ENCODE measurements at places on chromosomes 12 and 14.
A peak's percentile ranks its signal among the peaks of the same experiment; 100 is the strongest.

DNA sequence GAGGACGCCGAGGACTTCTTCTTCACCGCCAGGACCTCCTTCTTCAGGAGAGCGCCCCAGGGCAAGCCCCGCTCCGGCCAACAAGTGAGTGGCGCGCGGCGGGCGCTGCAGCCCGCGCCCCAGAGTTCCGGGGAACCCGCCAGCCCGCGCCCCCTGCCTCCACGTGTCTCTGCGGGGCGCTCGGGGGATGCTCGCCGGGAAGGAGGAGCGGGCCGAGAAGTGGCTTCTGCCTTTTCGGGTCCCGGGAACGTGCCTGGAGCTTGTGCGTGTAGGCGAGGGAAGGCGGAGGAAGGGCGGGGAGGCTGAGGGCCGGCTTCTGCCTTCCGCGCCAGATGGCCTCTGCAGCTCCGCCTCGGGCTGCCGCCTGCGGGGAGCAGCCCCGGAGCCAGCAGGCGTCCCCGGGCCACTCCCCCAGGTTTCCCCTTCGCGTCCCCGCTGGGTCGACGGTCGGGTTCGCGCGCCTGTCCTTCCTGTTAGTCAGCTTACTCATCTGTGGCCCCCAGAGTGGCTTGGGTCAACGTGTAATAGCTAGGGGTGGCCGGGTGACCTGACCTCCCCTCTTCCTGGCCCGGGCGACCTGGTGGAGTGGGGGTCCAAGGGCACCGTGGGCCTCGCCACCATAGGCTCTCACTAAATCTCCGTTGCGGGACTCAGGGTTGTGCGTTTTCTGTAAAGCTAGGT lies 505 bp downstream of the RASSF3 start:
- DNase-seq: peak; percentile 12

GRCh38 chr12:27064397-27065342 lies 17.7 kb downstream of the C12orf71 start:
- no peak for DNase-seq

DNA sequence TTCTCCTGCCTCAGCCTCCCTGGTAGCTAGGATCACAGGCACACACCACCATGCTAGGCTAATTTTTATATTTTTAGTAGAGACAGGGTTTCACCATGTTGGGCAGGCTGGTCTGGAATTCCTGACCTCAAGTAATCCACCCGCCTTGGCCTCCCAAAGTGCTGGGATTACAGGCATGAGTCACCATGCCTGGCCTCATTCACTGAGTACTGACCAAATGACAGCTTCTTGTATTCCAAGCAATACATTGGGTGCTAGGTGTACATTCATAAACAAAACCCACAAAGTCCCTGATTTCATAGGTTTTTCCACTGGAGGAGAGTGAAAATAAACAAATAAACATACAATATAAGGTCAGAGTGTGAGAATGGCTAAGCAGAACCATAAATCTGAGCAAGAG lies 136.3 kb downstream of the HELB start:
- no peak for DNase-seq

DNA sequence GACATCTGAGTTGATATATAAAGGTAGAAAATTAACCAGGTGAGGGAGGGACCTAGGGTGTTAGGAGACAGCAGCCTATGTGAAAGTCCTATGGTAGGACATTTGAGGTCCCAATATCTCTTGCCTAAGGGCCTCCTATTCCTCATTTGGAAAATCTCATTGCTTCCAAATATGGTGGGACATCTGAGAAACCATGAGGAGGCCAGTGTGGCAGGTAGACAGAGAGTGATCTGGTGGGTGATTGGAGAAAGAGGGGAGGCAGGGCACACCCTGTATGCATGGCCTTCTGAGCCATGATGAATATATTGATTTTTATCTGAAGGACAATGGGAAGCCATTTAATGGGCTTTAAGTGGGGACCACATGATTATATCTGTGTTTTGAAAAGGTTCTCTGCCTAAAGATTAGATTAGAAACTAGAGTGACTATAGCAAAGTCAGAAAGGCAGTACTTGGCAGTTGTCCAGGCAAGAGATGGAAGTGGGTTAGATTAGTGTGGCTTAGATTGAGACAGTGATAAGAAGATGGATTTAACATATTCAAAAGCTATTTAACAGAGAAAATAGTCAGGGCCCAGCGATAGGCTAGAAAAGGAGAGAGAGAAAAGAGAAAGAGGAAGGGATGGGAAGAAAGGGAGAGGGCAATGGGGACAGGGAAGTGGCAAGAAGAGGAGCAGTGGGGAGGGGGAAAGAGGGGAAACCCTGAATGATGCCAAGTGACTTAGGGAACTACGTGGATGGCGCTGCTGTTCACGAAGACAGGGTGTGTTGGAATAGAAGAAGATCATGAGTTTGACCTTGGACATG lies 237.2 kb upstream of the SRRM4 start:
- no peak for DNase-seq

DNA sequence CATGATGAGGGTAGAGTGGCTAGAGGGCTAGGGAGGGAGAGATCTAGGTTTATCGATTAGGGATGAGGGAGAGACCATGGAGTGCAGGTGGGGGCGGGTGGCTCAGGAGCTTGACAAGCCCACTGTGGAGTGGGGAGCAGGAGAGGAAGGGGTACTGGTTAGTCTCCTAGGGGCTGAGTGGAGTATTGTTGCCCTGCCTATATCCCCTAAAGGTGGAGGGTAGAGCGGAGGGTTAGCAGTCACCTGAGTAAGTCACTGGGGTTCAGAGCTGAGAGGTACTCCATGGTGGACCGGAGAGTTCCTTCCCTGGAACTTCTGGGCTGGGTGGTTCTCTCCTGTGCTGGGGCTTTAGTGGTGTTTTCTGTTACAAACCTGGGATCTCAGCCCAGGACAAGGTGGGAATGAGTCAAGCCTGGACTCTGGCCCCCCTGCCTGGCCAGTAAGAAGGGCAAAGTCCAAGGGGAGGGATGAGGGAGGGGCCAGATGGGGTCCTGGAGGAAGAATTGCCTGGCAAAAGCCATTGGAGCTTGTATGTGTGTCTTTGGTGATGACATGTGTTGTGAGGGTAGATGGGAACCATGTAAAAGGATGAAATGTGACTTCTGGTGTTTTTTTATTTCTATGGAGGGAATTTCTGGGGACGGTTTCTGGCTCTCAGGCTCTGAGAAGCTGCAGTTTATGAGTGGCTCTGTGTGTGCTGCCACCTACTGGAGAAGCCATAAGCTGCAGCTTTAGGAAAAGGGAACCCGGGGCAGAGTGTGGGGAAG lies at the start of gene CIDEB:
TSS of gene CIDEB (minus strand) at position 403 of the 767 bp plus-strand sequence. CDS start at position 284, 119 bp downstream.
- peak; percentile 13 for DNase-seq

- DNase-seq: no peak
These were observed 24.4 kb upstream of the ITGA5 start for GRCh38 chr12:54443446-54443845.

DNA sequence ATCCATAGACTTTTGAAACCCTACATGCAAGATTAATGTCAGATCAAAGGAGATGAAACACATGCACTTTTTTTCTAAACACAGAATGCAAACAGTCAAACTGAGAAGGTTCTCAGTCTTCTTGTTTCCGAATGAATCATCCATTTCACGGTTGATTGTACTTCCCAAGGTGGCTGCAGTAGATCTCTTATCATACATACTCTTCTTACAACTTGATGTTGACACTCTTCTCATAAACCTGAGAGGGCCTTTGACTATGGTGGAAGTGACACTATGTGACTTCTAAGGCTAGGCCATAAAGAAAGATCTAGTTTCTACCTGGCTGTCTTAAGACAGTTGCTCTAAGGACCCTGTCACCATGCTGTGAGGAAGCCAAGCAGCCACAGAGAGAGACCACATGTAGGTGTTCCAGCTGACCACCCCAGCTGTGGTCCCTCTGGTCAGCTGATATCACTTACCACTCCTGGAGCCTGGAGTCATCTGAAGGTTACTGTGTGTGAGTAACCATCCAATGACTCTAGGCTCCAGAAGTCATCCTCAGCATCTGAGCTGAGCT lies 67.2 kb upstream of the HMGA2 start:
- no peak for DNase-seq

- no peak for DNase-seq
These were observed 2.1 kb upstream of the CDKN1B start for GRCh38 chr12:12715128-12715458.

DNA sequence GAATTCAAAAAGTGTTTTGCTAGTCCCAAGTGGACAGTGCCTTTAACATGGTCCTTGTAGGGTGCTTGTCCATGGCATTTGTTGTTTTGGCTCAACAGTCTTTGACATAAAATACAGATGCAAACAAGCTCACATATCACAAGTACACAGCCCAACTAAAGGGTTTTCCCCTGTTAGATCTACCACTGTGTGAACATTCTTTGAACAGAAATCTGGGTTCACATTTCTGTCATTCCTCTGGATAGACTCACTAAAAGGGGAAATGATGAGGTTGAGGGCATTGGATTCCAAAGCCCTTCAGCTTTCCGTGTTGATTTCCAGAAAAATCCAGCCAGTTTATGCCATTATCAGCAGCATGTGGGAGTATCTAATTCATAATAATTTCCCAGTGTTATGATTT lies 54.1 kb downstream of the EP400 start:
- DNase-seq: no peak
